ENCODE measurements at places on chromosomes 11 and 22. TPM values are rescaled to one million over a fixed set of nuclear protein-coding genes. Genes with fewer than 3 reads are reported as not detected.

DNA sequence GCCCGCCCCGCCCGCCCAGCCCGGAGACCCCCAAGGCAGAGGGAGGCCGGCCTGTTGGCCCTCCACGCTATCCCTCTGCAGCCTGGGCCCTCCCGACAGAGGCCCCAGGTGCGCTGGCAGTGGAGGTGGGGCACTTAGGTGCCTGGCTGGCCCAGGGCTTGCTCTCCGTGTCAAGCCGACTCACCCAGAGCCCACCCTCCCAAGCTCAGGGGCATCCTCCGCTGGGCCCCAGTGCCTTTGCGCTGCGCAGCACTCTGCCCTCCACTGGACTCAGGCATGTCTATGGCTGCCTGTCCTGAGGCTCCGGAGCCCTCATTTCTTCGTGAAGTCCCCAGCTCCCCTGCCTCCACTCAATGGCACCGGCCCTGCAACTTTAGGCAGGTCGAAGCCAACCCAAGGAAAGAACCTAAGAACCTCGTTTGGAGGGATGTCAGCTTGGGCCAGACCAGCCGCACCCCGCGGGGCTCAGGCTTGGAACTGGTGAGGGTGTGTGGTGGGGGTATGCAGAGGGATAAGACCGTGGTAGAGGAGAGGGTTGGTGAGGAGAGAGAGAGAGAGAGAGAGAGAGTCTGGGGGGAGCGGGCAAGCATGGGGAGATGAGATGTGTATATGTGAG is 6.1 kb downstream of the SMIM45 start:
- DNase-seq, result peak; percentile 51

DNA sequence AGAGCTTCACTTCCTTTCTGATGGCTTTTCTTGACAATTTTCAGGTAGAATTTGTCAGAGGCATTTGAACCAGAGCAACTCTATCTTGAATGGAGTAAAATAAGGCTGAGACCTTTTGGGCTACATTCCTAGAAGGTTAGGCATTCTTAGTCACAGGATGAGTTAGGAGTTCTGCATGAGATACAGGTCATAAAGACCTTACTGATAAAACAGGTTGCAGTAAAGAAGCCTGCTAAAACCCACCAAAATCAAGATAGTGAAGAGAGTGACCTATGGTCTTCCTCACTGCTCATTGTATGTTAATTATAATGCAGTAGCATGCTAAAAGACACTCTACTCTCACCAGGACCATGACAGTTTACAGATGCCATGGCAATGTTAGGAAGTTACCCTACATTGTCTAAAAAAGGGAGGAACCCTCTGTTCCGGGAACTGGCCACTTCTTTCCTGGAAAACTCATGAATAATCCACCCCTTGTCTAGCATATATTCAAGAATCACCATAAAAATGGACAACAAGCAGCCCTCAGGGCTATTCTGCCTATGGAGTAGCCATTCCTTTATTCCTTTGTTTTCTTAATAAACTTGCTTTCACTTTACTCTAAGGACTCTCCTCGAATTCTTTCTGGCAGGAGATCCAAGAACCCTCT is 1519.7 kb upstream of the TENM4 start:
- DNase-seq, result no peak

DNA sequence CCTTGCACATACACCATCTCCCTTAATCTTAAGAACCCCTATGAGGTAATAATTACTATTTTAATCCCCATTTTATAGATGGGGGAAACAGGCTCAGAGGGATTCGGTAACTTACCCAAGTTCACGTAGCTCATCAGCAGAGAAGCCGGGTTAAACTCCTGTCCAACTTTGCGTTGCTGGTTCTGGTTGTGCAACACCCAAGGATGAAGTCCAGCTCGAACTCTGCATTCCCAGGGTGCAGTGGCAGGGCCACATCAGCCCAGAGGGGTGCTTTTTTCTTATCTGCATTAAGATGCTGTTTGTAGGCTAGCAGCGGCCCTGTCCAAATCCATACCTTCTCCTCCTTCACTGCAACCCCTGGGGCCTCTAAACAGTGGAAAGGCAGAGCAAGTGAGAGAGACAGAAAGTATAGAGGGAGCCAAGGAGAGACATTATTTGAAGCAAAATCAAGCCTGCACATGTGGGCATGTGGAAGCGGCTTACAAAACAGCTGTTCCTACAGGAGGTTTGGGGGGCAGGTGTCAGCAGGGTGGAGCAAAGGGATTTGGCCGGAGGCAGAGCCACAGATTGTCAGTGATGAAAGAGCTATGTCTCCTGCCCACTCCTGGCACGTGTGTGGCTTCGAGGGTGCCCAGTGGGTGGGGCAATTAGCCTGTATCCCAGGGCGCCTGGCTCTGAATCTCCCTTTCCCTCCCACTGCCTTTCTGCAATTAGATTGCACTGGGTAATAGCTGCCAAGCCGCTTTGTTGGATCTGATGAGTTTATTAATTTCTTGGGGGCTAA is 129.5 kb upstream of the TBCEL start:
- no peak for DNase-seq

DNA sequence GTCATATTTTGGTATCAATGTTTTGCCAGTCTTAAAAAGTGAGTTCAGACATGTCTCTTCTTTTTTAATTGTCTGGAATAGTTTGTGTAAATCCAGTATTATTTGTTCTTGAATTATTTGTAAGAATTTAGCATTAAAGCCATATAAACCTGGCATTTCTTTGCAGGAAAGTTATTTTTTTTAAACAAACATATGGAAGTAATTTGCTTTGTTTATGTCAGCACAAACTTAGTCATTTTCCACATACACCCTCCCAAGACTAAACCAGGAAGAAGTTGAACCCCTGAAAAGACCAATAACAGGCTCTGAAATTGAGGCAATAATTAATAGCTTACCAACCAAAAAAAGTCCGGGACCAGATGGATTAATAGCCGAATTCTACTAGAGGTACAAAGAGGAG is 9.1 kb upstream of the CCDC81 start:
- DNase-seq, result no peak

- no peak for DNase-seq
These were observed 103.6 kb downstream of the TRIM29 start for GRCh38 chr11:120034176-120034875.

- peak; percentile 32 for DNase-seq
These were observed 629.5 kb downstream of the BRD1 start for GRCh38 chr22:49197986-49198704.

DNA sequence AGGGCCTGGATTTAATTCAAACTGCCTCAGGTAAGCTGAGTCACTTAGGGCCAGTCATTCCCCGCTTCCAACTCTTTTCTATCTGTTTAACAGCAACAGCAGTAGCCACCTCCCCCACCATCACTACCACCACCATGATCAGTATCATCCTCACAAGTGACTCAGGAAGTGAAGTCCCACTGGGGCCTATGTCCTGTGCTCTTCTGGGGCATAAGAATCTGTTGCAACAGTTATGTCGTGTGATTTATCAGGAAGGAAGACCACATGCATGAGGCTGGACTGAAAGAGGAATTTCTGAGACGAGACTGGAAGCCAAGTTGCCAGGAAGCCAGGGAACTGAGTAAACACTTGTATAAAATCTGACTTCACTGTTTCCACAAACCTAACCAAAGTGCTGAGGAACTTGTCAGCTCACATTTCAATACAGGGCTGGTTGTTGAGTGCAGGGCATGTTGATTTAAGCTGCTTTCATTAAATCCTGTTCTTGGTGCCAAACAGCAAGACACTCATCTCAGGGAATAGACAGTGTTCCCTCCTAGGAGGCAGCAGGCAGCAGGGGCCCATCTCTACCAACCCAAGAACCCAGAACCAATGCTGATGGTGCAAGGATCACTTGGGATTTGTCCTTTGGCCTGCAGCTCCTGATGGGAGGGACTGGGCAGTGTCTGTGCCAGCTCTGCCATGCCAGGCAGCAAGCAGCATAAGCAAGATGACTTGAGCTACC is 226.7 kb upstream of the NARS2 start:
- peak; percentile 52 for DNase-seq

- DNase-seq, result no peak
These were observed 16.5 kb downstream of the CHST1 start for GRCh38 chr11:45648931-45649330.

DNA sequence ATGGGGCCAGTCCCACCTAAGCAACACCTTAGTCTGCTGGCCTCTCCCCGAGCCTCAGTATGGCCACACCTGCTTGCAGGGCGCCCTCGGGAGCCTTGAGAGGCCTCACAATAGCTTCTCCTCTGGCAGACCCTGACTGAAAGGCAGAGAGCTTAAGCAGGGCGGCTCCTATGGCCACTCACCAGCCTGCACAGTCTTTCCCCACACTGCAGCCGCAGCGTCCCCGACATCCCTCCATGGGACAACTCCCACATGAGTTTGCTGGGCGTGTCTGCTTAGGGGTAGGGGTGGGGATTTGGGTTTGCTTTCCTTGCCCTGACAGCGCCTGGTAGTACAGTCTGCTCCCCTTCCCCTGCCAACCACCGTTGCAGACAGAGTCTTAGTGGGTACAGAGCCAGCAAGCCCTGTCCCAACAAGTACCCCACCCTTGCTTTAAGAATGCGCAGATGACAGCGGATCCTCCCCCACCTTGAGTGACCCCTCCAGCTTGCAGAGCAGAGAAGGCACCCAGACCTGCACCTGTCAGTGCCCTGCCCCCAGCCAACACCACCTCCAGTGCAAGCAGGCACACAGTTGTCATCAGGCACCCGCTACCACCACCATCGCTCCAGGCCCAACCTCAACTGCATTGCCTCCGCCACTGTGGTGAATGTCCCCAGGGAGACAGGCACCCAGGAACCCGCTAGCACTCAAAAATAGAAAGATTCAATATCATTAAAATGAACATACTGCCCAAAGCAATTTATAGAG is 413.8 kb upstream of the ARHGAP42 start:
- no peak for DNase-seq

DNA sequence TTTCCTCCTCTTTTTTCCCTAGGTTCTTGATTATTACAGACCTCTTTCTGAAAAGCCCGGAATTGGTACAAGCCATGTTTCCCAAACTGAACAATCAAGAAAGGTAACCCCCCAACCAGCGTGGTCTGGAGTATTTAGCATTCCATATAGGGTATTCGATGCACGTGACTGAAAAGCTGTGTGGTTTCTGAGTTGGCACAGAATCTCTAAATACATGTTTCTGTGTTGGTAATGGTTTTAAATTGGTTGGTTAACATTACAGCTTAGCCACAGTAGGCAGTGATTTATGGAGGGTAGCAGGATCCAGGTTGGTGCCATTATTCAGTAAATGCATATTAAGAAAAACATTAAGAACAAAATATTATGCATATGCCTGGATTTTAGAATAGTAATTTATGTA is 46.8 kb downstream of the ATXN10 start:
- DNase-seq, result no peak

GRCh38 chr11:69801513-69802335 is 17.5 kb downstream of the FGF3 start:
- DNase-seq, result peak; percentile 40

- no peak for DNase-seq
These were observed 15.3 kb downstream of the PARVA start for GRCh38 chr11:12392672-12393071.

DNA sequence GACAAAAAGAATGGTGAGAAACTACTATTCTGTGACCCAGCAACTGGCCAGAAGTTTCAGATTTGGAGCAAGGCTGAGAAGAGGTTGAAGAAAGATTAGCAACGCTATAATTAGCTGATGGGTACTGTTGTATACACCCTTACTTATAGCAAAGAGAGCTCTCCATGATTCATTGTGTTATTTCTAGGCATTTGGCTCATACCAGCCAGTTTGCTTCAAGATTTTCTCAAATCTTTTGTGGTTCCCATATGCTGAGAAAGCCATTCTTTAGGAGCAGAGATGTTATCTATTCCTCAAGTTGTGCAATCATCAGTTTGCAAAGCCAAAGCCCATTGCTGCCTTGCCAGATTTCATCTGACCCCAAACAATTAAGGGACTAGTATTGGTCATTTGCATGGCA is 179.4 kb downstream of the ETS1 start:
- DNase-seq, result no peak

DNA sequence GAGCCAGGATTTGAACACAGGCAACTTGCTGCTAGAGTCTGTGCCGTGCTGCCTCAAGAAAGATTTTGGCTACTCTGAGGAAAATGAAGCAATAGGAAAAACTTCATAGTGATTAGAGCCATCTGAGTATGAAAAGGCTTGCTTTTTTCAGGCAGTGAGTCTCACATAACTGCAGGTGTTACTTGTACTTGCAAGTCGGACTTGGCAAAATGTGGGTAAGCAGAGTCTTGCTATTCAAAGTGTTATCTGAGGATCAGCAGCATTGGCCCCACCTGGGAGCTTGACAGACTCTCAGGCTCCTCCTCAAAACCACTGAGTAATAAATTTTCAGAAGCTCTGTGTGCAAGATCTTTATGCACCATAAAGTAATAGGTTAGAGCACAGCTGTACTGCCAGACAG is 18.1 kb downstream of the RNF141 start:
- no peak for DNase-seq

DNA sequence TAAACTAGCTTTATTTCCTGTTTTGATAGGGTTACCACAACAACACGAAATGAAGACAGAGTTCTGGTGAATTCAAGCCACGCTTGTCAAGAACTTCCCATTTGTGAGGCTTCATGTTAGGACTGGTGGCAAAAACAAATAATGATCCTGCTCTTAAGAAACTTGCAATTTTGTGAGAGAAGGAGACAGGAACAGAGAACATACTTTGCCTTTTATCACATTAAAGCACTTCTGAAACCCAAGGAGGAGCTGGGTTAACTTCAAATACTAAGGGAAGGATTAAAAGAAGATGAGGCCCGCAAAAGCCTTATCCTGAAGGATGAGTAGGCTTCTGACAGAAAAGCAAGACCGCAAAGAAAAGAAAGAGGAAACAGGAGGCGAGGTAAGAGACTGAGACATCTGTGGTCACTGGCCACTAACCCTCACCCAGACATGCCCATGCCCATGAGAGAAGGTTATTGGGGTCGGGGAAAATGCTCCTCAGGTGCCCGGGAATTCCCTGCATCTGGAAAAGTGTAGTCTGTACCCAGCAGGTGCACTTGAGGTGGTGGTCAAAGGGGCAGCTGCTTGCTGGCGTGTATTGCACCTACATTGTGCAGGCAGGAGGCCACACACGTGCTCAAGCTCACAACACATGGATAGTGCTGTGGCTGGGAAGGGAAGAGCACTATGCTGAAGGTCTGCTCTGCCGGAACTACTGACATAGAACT is 50.5 kb downstream of the MAPK1 start:
- no peak for DNase-seq

- DNase-seq, result no peak
These were observed 22.8 kb downstream of the CTTN start for GRCh38 chr11:70421123-70421522.

GRCh38 chr22:23722160-23722559 is 28.8 kb downstream of the ZNF70 start:
- DNase-seq, result no peak

DNA sequence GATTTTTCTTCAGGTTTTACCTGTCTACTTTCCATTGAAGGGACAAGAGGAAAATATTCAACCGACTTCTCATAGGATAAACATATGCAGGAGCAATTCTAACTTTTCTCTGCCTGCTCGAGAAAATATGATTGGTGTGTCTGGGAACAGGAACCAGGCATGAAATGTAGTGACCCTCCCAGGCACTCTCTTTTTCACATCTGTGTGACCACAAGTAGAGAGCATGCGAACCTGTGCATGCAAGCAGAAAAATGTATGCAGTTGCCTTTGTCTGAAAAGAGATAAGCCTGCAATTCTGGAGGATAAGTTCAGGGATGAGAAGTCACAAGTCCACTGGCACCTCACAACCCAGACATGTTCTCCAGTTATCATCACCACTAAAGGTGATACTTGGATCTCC is 583.5 kb upstream of the FAT3 start:
- DNase-seq, result no peak

FAM89B gene
- 34.7 TPM for total RNA-seq

UBQLN3 gene
- total RNA-seq, result 0.18 TPM

BDNF gene
- total RNA-seq, result 0.06 TPM

GNAZ gene
- 2.2 TPM for total RNA-seq

MORC2 gene
- total RNA-seq, result 7.8 TPM

KRTAP5-5 gene
- not detected for total RNA-seq
